CD4-positive, alpha-beta T cell treated with Interleukin-1 beta for 1 hour (primary cell): ENCODE measurements at places on chromosomes 11 and 22.

DNA sequence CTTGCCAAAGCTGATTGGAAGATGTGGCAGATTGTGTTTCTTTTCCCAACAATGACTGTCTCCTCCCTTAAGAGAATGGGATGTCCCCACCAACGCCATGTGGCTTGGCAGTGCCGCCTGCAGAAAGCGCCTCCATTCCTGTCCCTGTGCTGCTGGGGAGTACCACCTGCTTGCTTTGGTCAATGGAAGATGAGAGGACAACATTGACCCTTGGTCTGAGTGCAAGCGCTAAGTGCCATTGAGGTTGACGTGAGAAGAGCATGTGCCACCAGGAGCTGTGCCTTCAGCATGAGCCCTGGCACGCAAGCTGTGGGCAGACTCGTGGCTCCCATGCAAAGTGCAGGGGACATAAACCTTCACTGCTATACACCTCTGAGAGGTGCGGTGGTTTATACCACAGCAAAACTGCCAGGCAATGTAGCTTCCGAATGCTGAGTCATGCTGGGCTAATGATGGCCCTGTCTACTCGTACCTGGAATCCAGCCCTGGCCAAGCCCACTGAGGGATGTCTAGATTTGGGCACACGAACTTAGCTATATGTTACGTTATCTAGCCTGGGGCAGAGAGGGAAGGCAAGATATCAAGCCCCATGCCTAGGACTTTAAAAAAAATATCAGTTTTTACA lies 41.9 kb downstream of the MYEOV start:
- DNase-seq: no peak

GRCh38 chr11:78659326-78660270 lies 84.9 kb upstream of the NARS2 start:
- DNase-seq: no peak

GRCh38 chr22:46114518-46115387 lies 35.6 kb upstream of the PPARA start:
- DNase-seq: no peak

DNA sequence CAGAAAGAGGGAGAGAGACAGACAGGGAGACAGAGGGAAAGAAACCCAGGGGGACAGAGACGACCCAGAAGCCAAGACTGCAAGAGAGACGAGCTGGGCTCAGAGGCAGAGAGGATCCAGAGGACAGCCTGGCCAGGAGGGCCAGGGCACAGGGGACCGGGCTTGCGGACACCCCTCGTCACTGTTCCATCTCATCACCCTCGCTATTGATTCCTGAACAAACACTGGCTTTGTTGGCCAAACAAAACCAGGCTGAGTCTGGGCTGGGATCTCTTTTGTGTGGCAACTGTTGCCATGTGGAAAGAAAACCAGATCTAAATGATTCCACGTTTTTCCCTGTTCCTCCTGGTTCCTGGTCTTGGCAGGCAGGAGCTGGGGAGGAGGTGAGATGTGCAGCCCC lies 339.4 kb downstream of the MN1 start:
- DNase-seq: no peak

- DNase-seq: no peak
Measured at GRCh38 chr11:124759266-124760204, 2.6 kb downstream of the ESAM start.

DNA sequence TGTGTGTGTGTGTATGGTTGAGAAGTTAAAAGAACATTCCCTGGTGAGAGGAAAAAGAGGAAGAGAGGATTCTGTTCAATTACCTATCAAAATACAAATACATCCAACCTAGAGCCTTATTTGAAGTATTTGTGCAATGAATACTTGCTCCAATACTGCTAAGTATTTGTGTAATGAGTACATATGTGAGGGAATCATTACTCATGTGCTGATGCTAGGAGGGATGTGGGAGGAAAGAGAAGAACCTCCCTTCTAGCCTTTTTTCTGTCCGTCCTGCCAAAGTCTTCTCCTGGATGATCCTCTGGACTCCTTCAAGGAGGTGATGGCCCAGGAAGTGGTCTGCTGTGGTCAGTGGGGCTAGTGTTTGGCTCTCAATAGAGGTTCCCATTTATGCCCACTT lies 36.0 kb upstream of the ACCSL start:
- no peak for DNase-seq
